Osteoblast (primary cell): ENCODE measurements at places on chromosomes 2 and 18. TPM values are rescaled to one million over a fixed set of nuclear protein-coding genes. Genes with fewer than 3 reads are reported as not detected.

IMMT gene
- total RNA-seq: 55.7 and 60.4 TPM in 2 replicates

BMP10 gene
- total RNA-seq: not detected in 2 replicates

TCF4 gene
- total RNA-seq: 87.2 and 89.9 TPM in 2 replicates

RNU2-63P gene
- not detected in 2 replicates for total RNA-seq

ASXL3 gene
- total RNA-seq: not detected in 2 replicates

FAM117B gene
- 2.9 and 3.2 TPM in 2 replicates for total RNA-seq

ANKRD62 gene
- not detected in 2 replicates for total RNA-seq

RAMP1 gene
- total RNA-seq: 1.8 and 4.4 TPM in 2 replicates

TTN gene
- total RNA-seq: under 0.01 TPM in 2 replicates

CAPN14 gene
- total RNA-seq: under 0.01 TPM in 2 replicates

GULP1 gene
- 21.7 and 23.0 TPM in 2 replicates for total RNA-seq

CTAGE1 gene
- total RNA-seq: under 0.01 TPM in 1 of 2 replicates, not detected in the other

RAPGEF4 gene
- total RNA-seq: 0.36 and 0.59 TPM in 2 replicates

SERPINB11 gene
- total RNA-seq: not detected in 2 replicates
